ENCODE measurements at places on chromosomes 12 and 14.
A peak's percentile ranks its signal among the peaks of the same experiment; 100 is the strongest.

DNA sequence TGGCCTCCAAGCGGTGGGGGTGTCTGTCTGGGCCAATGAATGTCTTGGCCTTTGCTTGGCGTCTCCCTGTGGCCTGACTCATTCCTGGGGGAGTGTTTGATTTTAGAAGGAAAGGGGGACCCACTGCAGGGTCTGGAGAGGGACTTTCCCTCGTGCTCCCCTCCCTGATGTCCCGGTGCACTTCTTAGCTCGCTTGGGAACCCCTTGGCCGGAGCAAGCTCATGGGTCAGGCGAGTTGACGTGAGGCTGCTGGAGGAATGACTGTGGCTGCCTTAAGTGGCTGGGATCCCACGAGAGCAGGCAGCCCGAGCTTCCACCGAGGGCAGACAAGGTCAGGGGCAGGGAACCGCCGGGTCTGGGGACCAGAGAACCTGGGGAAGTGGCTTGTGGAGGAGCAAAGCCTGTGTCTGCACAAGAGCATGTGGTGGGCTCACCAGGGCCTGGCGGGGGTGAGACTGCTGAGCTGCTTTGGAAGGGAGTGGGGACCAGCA, 218.4 kb upstream of the C14orf180 start:
- DNase-seq = no peak

- DNase-seq = peak; percentile 12
These were observed 198.9 kb downstream of the CACNA1C start for GRCh38 chr12:2251526-2252209.

DNA sequence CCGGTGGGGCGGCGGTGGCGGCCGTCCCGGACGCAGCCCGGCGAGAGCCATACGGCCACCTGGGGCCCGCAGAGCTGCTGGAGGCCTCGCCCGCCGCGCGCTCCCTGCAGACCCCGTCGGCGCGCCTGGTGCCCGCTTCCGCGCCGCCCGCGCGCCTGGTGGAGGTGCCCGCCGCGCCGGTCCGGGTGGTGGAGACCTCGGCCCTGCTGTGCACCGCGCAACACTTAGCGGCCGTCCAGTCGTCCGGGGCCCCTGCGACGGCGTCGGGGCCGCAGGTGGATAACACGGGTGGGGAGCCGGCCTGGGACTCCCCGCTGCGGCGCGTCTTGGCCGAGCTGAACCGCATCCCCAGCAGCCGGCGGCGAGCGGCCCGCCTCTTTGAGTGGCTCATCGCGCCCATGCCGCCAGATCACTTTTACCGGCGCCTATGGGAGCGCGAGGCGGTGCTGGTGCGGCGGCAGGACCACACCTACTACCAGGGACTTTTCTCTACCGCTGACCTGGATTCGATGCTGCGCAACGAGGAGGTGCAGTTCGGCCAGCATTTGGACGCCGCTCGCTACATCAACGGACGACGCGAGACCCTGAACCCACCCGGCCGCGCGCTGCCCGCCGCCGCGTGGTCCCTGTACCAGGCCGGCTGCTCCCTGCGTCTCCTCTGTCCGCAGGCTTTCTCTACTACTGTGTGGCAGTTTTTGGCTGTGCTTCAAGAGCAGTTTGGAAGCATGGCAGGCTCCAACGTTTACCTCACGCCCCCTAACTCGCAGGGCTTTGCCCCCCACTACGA, 716 bp downstream of the RIOX1 start:
- DNase-seq = peak; percentile 24

DNA sequence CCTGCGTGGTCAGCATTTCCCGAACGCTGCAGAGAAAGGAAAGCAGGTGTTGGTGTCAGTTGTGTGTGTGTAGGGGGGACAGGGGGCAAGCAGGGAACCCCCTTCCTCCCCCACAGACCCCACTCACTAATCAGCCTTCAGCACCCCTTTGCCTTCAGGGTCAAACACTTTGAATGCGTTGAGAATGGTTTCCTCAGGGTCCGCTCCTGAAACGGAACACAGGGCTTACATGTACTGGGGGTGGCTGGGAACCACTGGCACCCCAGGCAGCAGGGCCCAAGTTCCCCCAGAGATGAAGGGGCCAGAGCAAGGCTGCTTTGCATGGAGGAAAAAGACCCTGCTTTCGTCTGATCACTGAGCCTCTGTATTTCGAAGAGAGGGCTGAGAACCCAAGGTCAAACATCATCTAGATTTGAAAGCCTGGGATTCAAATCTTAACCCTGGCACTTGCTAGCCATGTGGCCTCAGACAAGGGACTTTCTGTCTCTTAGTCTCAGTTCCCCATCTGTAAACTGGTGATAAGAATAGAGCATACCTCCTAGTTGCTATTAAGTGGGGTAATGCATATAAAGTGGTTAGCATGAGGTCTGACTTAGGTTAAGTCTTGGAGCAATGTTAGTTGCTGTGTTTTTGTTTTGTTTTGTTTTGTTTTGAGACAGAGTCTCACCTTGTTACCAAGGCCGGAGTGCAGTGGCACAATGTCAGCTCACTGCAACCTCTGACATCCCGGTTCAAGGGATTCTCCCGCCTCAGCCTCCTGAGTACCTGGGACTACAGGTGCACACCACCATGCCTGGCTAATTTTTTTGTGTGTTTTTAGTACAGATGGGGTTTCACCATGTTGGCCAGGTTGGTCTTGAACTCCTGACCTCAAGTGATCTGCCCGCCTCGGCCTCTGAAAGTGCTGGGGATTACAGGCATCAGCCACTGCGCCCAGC, 7.0 kb downstream of the MYL2 start:
- no peak for DNase-seq

GRCh38 chr12:131438881-131439280, 272.0 kb upstream of the SFSWAP start:
- no peak for DNase-seq

GRCh38 chr12:14776236-14776961, 26.9 kb downstream of the WBP11 start:
- DNase-seq = no peak

GRCh38 chr12:19209661-19210060, 80.1 kb downstream of the PLEKHA5 start:
- no peak for DNase-seq

- no peak for DNase-seq
These were observed 119.1 kb downstream of the PTPN11 start for GRCh38 chr12:112537710-112538396.

GRCh38 chr12:31353750-31354708, 28.1 kb upstream of the SINHCAF start:
- peak; percentile 79 for DNase-seq

- no peak for DNase-seq
These were observed 29.9 kb downstream of the RCOR1 start for GRCh38 chr14:102622262-102622885.

- DNase-seq = no peak
These were observed 233.8 kb downstream of the ITPR2 start for GRCh38 chr12:26599096-26599695.

GRCh38 chr12:42070036-42070435, 74.6 kb downstream of the GXYLT1 start:
- DNase-seq = no peak

DNA sequence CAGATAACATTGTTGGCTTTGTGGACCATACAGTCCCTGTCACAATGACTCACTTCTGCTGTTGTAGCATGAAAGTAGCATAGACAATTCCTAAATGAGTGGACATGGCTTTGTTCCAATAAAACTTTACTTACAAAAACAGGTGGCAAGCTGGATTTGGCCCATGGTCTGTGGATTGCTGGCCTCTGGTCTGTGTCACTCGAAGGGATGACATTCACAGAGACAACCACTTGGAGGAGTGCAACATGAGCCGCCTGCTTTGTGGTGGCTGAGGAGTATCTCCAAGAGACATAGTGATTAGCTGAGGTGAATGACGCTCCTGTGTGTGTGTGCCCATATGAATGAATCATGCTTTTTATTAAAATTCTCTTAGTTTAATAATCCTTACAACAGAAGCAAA, 81.3 kb upstream of the NRXN3 start:
- DNase-seq = peak; percentile 9

DNA sequence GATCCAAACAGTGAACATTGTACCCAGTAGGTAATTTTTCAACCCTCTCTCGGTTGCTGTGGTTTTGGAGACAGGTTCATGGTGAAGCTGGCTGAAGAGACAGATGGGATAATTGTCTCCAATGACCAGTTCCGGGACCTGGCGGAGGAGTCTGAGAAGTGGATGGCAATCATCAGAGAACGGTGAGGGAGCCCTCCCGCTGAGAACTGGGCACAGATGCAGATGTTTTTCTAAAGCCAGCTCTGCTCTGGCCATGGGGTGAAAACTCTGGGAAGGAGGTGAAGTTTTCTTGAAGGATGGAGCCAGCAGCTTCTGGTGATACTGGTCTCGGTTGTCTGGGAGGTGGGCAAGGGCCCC, 6.2 kb downstream of the KHNYN start:
- DNase-seq = no peak

DNA sequence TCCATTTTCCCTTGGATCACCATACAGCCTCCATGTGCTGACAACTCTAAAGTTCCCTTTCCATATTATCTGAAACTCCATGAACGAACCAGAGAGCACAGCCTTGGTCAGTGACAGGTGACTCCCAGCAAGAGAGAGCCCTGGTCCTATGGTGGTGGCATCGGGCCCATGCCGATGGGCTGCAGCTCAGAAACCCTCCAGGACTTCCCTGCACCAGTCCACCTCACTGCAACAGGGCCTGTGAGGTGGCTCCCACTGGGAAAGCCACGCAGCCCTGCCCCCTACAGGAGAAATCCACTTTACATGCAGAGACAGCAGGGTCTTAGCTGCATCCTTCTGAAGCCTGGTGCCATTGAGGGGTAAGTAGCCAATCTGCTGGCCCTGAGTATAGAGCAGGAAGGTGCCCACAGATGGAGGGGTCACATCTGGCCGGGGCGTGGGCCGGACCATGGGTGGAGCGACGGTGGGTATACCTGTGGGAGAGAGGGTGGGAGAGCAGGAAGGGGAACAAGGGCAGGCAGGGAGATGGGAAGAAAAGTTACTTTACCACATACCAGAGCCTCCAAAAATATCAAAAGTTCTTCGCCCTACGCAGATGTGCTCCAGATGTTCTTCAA, 24.7 kb downstream of the RTRAF start:
- DNase-seq = no peak

- no peak for DNase-seq
These were observed 14.1 kb downstream of the VRK1 start for GRCh38 chr14:96811265-96811664.

DNA sequence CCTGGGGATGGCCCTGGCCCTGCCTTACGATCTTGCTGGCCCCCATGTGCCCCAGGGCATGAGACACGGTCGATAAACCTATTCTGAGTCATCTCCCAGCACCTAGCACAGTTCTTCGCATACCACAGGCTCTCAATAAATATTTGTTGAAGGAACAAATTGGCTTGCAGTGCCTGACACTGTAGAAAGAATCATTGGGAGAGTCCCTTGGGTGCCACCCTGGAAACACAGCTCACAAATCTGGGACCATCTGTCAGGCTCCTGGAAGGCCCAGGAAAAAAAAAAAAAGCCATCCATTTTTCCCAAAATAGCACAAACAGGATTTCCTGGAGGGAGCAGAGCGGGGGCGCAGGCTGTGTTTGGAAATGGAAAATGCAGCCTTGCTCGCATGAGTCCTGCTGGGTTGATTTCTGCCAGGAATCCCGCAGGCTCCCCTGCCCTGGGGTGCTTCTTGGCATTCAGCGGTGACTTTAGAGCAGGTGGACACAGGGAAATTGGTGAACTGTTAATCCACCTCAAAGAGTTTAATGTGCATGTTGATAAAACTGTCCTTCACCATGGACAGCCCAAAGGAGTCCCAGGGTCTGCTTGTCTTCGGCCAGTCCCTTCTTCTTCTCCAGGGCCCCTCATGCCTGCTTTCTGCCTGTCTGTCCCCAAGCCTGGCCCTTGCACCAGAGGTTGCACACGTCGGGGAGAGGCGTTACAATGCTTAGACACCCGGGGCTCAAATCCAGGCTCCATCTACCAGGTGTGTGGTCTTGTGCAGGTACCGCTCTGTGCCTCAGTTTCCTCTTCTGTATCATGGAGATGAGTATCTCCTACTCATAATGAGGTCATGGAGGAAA, 106.1 kb upstream of the RFLNA start:
- DNase-seq = peak; percentile 43

GRCh38 chr12:12425001-12425400, 68.1 kb downstream of the BORCS5 start:
- DNase-seq = no peak

DNA sequence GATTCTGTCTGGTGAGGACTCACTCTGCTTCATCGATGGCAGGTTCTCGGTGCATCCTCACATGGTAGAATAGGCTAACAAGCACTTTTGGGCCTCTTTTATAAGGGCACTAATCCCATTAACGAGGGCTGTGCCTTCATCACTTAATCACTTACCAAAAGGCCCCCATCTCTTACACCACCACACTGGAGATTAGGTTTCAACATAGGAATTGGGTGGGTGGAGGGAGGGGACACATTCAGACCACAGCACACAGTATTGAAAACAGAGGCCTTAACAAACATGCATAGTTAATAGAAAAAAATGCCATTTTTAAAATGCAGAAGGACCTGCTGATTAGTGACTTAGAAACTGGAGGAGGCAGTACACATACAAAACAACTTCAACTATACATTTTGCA, 61.6 kb downstream of the SPPL3 start:
- no peak for DNase-seq

GRCh38 chr14:27672047-27672446, 1074.2 kb upstream of the NOVA1 start:
- no peak for DNase-seq

GRCh38 chr12:42166501-42166900, 21.8 kb upstream of the GXYLT1 start:
- no peak for DNase-seq

DNA sequence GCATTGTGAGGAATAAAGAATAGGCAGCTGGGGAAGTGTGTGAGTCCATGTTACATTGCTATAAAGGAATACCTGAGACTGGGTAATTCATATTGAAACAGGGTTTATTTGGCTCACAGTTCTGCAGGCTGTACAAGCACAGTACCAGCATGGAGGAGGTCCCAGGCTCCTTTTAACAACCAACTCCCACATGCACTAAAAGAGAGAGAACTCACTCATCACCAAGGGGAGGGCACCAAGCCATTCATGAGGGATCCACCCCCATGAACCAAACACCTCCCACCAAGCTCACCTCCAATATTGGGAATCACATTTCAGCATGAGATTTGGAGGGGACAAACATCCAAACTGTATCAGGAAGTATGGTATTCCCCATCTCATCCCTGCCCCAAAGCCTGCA, 11.9 kb upstream of the DHRS4 start:
- no peak for DNase-seq

GRCh38 chr12:22899184-22899583, 274.2 kb downstream of the ETNK1 start:
- no peak for DNase-seq

DNA sequence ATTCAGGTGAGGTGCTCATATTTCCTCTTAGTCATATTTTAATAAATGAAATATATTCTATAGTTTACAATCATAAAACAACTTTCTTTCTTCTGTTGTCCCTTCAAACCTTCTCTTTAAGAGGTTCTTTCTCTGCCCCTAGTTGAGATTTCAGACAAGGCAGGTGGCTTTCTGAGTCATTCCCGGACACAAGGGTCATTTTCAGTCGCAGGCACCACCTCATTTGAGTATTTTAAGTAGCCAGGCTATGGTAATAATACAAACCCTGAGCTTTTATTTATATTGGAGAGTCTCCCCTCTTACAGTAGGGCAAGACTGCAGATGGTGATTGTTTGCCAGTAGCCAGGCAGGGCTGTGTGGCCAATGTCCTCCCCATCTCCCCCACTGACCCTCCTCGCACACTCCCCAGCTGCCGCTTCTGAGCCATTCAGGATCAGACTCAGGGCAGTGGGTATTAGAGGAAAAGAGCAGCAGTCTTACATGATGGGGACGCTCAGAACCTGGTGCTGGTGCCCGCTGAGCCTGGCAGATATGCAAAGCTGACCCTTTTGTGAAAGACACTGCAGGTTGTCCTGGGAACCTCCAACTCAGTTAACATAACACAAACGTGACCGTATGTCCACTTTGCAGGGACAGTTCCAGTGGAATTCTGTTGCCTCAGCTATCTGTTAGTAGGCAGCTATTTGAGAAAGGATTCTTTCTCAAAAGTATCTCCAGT, 101.1 kb upstream of the BCL2L14 start:
- DNase-seq = no peak

Measured in NCI-H1436 (cell line).